ENCODE measurements at places on chromosomes 13 and 19.

- DNase-seq: no peak
Measured at GRCh38 chr19:43798546-43799409, 3.5 kb downstream of the LYPD5 start.

DNA sequence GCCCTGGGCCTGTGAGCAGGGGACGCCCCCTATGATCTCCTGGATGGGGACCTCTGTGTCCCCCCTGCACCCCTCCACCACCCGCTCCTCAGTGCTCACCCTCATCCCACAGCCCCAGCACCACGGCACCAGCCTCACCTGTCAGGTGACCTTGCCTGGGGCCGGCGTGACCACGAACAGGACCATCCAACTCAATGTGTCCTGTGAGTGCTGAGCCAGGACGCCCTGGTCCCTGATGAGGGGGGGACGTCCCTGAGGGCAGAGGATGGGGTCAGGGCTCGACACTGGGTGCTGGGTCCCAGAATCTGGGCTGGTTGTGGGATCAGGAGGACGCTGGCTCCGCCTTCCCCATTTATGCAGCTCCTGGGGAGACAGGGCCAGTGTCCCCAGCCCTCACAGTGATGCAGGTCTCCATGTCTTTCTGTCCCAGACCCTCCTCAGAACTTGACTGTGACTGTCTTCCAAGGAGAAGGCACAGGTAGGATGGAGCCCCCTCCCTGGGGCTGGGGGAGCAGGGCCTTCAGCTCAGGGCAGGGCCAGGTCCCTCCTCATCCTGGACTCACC is 2.5 kb downstream of the SIGLEC7 start:
- DNase-seq: no peak

DNA sequence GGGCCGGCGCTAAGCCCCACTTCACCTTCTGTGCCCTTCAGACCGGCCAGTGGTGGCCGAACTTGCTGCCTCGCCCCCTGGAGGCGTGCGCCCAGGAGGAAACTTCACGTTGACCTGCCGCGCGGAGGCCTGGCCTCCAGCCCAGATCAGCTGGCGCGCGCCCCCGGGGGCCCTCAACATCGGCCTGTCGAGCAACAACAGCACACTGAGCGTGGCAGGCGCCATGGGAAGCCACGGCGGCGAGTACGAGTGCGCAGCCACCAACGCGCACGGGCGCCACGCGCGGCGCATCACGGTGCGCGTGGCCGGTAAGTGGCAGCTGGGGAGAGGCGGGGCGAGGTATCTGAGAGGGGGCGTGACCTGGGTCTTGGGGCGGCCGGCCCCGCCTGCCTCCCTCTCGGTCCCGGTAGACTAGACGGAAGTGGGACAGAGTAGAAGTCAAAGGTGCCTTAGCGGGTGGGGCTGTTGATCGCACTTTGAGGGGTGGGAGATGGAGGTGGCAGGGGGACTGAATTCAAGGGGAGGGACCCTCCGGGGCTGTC is 5.6 kb downstream of the ICAM5 start:
- no peak for DNase-seq

DNA sequence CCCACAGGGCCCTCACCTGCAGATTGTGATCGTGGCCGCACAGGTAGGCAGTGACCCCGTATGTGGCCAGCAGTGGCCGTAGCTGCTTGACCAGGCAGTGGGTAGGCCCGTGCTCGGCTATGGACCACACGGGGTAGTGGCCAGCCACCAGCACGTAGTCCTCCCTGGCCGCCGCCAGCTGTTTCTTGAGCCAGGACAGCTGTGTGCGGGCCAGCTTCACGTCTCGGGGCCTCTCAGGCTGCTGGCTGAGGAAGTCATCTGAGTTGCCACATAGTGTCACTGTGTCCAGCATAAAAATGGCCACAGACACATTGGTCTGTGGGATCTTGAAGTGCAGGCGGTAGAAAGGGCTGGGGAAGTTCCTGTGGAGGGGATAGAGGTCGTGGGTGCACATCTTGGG is 1.2 kb downstream of the ACP5 start:
- no peak for DNase-seq

DNA sequence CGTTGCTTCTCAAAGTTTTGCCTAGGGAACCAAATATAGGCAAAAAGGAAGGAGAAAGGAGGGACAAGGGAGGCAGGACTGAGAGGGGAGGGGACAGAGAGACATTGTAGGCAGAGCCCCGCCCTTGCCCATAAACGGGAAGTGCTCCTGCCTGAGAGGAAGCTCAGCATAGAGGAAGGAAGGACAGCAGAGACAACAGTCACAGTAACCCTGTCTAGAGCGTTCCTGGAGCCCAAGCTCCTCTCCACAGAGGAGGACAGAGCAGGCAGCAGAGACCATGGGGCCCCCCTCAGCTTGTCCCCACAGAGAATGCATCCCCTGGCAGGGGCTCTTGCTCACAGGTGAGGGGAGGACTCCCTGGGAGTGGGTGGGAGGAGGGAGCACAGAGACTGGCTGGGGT is at the start of gene CEACAM21:
Gene CEACAM21, plus strand, starts transcription at position 169 of the 400 bp plus-strand sequence. Its CDS starts 109 bp downstream, at position 278.
- DNase-seq: no peak

GRCh38 chr13:98293103-98293502 is 116.0 kb upstream of the RNF113B start:
- no peak for DNase-seq

- no peak for DNase-seq
Measured at GRCh38 chr13:77207943-77208342, 119.0 kb downstream of the MYCBP2 start.

DNA sequence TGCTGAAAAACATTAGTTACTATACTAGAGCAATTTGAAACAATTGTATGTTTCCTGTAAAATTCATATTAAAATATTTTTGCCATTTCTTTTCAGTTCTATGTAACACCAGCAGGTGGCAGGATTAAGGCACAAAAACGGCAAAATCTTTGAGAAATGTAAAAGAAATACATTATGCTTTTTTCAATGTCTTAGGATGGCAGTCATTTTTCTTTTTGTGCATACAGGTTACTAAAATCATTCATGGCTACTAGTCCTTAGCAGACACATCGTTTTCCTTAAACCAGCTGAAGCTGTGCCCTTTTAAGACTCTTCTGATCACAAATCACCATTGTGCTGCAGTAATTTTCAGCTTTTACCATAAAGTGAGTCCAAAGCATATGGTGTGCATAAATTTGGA is 800.7 kb upstream of the SLITRK5 start:
- DNase-seq: no peak

- no peak for DNase-seq
Measured at GRCh38 chr19:21322528-21322927, 6.7 kb downstream of the ZNF708 start.

DNA sequence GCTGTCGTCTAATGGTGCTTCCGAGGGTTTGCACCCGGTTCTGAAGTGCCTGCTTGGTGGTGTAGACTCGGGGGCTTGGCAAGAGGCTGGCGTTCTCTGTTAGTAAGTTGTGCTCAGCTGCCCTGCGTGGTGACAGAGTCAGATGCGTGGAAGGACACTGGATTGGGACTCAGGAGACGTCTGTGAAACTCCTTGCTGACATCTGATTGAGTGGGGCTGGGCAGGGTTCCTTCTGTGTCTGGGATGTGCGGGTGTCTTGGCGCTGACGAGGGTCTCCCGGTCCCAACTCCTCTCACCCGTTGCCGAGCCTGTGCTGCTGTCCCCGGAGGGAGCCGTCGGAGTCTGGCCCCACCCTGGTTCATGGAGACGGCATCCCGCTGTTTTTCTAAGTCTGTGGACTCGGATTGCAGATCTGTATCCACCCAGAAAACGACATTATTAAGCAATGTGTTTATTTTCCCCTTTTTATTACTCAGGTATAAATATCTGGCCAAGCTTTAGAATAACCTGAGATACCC is 16.4 kb upstream of the DCUN1D2 start:
- no peak for DNase-seq

- no peak for DNase-seq
Measured at GRCh38 chr19:5331790-5332189, 8.8 kb downstream of the PTPRS start.
